ENCODE measurements at places on chromosomes 2 and 18.

GRCh38 chr18:54765636-54766375 lies 62.5 kb upstream of the RAB27B start:
- no peak for DNase-seq

GRCh38 chr2:24456599-24457556 lies 34.2 kb upstream of the NCOA1 start:
- no peak for DNase-seq

GRCh38 chr2:64052463-64053241 lies 33.4 kb upstream of the VPS54 start:
- no peak for DNase-seq

GRCh38 chr2:219726916-219727315 lies 99.5 kb downstream of the SLC4A3 start:
- no peak for DNase-seq

- DNase-seq = no peak
These were observed 8.7 kb downstream of the GALNT14 start for GRCh38 chr2:31129375-31130171.

GRCh38 chr18:48313792-48314191 lies 95.4 kb downstream of the ZBTB7C start:
- no peak for DNase-seq

DNA sequence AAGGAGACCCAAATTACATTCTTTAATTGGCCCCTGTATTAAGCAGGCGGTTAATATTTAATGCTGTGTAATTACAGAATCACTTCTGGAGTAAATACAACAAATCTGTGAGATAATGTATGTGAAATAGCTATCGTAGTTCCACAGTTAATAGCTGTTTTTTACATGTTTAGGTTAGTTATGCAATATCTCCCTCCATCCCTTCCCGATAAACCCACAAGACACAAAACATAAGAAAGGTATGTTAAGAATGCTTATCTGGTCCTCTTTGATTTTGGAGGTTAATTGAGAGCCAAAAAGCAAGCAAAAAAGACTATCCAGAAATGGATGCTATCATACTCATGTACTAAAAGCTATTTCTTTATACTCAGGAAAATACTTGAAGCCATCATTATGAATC lies 49.1 kb downstream of the ZNF638 start:
- DNase-seq = no peak

GRCh38 chr2:27792759-27793158 lies 21.2 kb downstream of the MRPL33 start:
- DNase-seq = no peak

GRCh38 chr2:220044383-220044782 lies 417.0 kb downstream of the SLC4A3 start:
- DNase-seq = peak; percentile 57

- DNase-seq = no peak
These were observed 6.2 kb upstream of the GKN1 start for GRCh38 chr2:68968221-68968620.

DNA sequence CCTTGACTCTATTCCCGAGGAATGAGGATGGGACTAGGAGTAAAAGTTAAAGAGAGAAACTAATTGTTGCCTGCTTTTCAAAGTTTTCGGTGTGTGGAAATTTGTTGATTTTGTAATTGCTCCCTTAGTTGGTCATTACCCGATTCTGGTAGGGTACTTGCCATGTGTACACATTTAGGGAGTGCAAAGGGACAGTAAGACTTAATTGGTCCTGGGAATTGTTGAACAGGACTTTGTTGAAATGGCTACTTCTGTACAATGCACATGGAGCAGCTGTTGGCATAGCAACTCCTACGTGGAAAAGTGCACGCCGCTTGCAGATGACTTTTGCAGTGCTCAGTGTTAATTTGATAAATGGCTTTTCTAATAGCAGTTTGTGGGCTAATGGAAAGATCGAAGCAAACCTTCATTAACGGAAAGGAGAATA lies 22.9 kb downstream of the EPAS1 start:
- DNase-seq = no peak

- no peak for DNase-seq
These were observed 503.6 kb downstream of the SPAG16 start for GRCh38 chr2:213787869-213788268.

DNA sequence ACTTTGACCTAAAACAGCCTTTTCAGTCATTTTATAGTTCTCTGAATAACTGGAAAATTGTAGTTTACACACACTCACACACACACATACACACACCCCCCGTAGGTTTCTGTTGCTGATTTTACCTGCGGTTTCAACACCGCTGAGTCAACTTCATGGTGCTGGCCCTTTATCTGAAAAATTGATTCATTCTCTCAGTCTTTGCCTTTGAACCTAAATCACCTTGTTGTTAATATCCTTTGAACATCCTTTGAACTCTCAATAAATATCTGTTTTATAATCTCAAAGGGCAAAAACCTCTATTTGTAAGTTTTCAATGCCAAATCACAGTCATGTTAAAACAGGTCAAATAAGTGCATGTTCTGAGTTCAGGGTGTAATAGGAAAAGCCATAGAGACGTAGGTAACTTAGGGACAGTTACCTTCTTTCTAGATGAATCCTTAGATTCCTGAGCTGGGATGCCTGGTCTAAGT lies 109.0 kb upstream of the BZW1 start:
- DNase-seq = no peak

GRCh38 chr2:153404792-153405191 lies 73.8 kb downstream of the RPRM start:
- DNase-seq = no peak

DNA sequence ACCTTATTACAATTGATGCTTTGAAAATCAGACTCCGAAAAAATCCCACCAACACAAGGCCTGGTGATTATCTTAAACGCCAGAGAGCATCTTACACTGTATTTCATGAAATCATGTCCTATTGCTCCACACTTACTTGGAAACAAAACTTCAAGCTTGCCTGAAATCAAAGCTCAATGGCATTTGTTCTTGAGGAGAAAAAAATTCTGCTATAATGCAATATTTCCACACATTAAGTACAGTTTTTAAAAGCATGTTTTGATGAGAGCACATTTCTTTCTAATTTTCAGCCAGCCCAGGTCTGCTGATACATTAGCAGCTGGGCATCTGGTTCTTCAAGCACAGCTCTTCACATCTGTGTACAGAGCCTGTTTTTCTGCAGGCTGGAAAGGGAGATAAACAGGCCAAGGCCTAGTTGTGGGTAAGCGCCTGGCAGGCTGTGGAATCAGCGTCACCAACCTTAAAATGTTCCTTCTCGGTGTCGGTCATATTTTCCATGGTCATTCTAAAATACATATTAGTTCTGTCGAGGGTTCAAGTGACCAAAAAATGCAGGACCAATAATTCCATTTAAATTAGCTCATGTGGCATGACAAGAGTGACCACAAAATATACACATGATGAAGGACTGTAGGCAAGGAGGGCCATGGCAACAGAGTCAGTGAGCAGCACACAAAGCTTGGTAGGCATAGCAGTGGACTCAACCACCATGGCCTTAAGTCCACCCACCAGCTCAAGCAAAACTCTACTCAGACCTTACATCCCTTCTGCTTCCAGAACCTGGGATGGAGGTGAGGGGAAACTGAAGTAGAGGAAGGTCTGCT lies 20.9 kb downstream of the SLC8A1 start:
- DNase-seq = no peak

DNA sequence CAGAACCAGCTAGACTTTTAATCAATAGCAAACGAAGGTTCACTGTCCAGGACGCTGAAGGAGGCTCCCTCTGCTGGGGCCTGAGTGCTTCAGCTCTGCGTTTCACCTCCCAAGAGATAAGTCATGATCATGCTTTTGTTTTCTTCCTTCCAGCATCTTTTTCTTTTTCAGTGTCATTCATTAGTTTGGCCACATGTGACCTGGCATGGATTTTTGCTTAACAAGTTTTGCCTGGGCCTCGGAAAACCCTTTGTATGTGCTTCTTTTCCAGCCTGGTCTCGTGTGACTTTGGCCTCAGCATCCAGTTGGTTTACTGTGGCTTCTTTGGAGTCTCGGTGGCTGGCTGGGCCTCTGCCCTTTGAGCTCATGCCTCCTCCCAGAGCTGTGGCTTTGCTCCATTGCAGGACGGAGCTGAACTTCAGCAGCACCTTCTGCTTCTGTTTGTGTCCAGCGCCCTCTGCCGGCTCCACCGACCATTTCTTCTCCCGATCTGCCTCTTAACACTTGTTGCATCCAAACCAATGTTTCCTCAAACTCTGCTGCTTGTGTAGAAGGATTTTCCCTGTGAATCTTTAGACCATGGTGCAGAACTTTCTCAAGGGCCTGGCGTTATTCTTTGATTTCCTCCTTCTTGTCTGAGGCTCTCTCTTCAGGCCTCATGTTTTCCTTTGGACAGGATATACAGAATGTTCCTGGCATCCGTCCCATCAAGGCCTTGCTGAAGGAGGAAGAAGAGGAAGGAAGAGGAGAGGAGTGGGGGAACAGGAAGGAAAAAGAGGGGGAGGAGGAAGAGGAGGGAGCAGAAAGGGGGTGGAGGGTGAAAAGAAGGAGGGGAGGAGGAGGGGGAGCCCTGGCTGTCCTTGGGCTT lies 23.6 kb upstream of the HES6 start:
- DNase-seq = peak; percentile 66

GRCh38 chr2:197986977-197987376 lies 182.6 kb downstream of the PLCL1 start:
- no peak for DNase-seq

DNA sequence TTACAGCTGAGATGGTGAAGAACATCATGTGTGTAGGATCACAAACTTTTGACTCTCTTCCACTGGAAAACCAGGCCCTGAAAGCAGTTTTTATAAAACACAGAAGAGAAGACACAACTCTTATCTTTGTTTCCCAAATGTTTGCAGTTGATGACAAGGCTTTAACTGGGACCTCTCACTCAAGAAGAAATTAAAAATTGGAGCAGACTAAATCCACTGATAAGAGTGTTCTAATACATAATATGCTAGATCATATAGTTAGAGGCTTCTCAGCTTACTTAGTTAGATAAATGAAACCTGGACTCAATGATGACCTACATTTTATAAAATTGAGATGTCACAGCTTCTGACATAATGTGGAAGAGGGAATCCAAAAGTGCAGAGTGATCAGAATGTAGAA lies 158.3 kb upstream of the WDSUB1 start:
- no peak for DNase-seq

GRCh38 chr2:181989099-181989498 lies 3.4 kb downstream of the PPP1R1C start:
- no peak for DNase-seq

DNA sequence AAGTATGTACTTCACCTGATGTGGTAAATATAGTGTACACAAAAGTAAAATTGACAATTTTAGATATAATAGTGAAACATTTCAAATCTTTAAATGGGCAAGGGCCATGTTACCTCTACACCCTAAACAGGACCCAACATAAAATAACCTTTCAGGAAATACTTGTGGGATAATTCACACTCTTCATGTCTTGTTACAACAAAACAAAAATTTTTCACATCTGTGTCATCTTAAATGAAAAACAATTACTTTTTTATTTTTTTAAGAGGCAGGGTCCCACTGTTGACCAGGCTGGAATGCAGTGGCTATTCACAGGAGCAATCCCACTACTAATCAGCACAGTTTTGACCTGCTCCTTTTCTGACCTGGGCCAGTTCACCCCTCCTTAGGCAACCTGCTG lies 42.1 kb downstream of the SRBD1 start:
- no peak for DNase-seq

Measured in NCI-H1694 (cell line).